ENCODE measurements at places on chromosomes 6 and 20.

GRCh38 chr6:53361549-53362031 lies 12.8 kb upstream of the ELOVL5 start:
- peak; percentile 25 for DNase-seq

- peak; percentile 54 for DNase-seq
Measured at GRCh38 chr6:133817460-133818047, 71.4 kb upstream of the TCF21 start.

DNA sequence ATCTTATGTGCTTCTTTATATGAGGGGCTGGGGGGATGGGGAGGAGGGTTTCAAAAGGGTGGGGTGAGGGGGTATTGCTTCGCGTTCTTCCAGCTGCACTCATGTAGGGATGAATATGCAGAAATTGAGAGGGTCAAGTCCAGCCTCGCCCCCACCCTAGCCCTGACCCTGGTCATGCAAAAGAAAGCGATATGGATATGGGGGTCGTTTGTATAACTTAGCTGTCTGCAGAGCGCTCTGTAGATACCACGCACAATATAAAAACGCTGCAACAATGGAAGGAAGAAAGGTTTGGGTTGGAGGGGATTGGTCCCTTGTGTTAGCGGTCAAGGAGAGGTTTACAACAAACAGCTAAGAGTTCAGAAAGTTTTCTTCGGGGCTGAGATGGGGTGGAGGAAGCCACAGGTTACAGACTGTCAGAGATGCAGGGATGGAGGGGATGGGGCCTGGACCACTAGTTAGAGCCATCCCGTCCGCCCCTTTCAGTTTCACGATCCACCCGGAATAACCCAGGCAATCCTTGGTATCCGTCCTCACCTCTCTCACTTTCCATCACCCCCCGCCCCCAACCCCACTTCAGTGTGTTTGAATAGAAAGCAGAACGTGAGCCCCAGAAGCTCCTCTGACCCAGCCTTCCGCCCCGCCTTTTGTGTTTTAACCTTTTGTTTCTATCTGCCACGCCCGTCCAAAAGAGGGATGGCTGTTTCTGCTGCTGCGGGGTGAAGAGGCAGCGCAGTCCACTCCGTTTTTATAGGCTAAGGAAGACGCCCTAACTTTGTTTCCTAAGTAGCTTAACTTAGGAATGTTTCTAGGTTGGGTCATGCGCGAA lies 73.5 kb downstream of the SOX4 start:
- no peak for DNase-seq

GRCh38 chr20:58884966-58885365 lies 32.5 kb downstream of the GNAS start:
- DNase-seq, result no peak

- DNase-seq, result no peak
Measured at GRCh38 chr6:142872376-142872775, 72.6 kb downstream of the HIVEP2 start.

DNA sequence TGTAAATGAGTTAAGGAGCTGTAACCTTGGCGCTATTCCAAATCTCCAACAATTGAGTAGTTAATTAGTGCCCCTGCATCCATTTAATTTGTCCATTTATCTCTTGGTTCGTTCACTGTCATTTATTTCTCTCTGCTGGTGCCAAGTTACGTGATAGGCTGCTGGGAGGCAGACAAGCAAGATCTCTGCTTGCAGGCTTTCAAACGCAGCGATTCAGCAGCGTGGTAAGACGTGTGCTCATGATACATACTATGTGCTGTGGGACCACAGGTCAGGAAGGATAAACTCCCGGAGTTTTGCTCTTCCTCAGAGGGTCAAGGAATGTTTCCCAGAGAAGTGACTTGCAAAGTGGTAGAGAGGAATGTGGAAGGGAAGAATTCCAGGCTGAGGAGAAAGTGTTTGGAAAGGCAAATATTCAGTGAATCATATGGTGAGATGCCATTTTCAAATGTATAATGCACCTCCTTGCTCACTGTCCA lies 46.4 kb downstream of the UTRN start:
- no peak for DNase-seq

DNA sequence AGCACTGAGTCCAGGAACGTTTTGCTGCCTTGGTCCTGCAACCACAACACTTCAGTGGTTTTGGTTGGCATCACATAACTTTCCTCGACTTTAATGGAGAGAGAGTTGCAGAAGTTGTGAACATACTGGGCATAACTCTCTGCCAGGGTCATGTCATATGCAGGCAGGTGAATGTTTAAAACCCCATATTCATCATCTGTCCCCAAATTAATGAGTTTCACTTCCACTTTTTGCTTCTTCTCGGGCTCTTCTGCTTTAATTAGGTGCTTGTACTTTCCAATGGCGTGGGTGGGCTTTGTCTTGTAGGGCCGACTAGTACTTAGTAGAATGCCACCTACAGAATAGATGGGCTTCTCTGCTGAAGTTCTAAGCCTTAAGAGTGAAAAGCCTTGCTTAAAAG lies 45.2 kb upstream of the TFAP2A start:
- DNase-seq, result no peak

DNA sequence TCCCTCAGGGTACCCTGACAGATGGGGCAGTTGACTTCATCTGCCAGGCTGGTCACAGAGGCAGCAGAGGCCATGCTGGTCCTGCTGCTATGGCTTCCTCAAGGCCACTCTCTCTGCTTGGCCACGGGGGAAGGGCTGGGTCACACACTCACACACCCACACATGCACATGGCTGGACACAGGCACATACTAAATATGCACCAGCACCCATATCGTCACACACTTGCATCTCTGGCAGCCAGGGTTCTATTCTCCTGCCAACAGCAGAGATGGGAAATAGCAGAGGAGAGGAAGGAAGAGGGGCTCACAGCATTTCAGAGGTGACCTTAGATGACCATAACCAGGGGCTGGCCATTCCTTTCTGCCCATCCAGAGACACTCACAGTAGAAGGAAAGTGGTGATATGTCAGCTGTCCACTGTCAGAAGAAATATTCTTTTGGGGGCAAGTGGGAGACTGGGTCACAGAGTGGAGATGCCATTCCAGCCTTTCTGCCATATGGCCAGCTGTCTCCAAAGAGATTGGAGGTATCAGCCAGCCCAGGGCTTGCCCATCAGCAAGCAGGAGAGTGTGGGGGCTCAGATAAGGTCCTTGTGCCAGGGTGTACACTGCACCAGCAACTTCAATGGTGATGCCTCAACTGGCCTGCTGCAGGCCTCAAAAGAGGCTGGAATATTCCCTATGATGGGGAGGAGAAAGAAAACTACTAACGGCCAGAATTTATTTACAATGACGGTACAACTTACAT lies at the start of gene TRIM10:
Gene TRIM10 (minus strand): TSS at position 427 of the 747 bp plus-strand sequence. CDS start 353 bp downstream, at position 74.
- DNase-seq, result no peak

DNA sequence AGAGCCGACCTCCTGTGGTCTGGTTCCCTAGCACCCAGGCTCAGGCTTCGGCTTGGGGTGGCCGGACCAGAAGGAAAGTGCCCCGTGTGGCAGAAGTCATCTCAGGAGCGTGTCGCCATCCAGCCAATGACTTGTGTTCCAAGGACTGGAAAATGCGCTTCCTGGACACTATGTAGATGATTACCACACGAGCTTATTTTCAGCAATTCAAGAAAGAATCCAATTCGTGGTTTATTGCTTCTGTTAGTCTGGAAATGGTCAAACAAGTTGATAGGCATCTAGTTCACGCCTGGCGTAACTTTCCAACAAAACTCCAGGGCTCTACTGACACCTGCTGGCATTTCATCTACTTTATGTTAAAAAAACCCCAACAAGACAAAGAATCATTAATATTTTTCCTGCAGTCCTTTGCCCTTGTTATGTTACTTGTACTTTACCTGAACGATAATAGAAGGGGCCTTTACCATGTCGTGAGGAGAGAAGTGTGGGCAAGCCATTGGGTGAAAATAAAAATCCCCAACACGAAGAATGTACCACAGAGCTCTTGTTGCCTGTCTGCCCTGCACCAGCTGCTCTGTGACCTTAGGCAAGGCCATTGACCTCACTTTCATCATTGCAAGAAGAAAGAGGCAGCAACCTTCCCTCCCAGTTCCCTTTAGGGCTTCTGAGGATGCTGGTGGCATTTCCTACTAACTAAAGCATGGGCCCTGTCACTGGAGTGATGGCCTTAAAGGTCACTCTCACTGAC lies 154.7 kb upstream of the LAMP5 start:
- DNase-seq, result no peak
